Suppressor macrophage treated with lipopolysaccharide for 1 hour (primary cell): ENCODE measurements at places on chromosomes 3 and 15.

DNA sequence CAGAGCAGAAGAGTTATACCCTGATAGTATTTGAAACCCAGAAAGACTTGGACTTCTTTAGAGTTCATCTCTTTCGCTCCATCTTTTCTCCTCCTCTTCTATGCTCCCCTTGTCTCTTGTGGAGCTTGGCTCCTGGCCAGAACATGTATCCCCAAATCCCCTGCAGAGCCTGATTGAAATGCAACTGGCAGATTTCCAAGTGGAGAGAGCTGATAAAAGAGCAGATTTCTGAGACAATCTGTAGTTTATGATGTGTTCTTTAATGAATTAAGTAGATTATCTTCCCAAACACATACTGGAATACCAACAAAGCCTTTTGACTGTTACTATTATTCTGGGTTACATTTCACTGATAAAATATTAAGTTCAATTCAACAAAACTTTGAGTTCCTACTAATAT lies 33.4 kb downstream of the UNC13C start:
- no peak for DNase-seq

DNA sequence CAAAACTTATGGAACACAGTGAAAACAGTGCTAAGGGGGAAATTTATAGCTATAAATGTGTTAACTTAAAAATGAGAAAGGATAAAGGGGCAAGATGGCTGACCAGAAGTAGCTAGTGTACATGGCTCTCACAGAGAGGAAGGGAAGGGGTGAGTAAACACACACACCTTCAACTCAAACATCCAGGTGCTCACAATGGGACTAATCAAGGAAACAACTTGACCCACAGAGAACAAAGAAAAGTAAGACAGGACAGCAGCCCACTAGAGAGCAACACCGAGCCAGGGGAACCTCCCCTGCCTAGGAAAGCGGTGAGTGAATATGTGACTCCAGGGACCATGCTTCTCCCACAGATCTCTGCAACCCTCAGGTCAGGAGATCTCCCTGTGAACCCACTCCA lies 85.0 kb upstream of the UBP1 start:
- no peak for DNase-seq

GRCh38 chr15:69910514-69910913 lies 187.2 kb downstream of the TLE3 start:
- no peak for DNase-seq

- no peak for DNase-seq
Measured at GRCh38 chr3:190892395-190892902, 30.0 kb upstream of the GMNC start.

GRCh38 chr15:40444736-40445135 lies 4.0 kb downstream of the BAHD1 start:
- no peak for DNase-seq

- DNase-seq, result no peak
Measured at GRCh38 chr3:139265131-139266016, 78.4 kb upstream of the MRPS22 start.

GRCh38 chr3:40382617-40382979 lies 4.4 kb upstream of the ENTPD3 start:
- DNase-seq, result no peak

DNA sequence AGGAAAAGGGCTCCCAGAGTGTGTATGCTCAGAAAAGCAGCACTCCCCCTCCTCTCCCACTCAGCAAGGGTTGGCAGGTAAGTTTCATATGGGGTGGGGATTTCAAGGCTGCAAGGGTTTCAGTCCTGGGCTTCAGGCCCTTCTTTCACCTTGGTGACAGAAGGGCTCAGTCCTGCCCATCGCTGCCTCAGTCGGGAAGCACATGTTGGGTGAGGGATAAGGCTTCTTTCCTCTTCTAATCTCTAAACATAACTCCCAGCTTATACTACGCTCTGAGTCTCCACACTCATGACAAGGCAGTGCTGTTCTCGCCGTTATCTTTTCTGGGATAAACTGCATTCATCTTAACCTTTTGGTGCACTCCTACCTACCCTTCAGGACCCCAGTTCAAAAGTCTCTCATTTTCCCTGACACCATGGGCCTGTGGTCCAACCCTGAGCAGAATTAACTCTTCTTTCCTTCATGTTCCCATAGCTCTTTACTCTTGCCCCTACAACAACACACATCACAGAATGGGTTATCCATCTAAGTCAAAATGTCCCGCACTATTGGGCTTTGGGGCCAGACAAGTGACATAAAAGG lies 17.0 kb downstream of the RAB43 start:
- no peak for DNase-seq

- DNase-seq, result no peak
Measured at GRCh38 chr3:32109256-32109655, 2.8 kb downstream of the GPD1L start.

DNA sequence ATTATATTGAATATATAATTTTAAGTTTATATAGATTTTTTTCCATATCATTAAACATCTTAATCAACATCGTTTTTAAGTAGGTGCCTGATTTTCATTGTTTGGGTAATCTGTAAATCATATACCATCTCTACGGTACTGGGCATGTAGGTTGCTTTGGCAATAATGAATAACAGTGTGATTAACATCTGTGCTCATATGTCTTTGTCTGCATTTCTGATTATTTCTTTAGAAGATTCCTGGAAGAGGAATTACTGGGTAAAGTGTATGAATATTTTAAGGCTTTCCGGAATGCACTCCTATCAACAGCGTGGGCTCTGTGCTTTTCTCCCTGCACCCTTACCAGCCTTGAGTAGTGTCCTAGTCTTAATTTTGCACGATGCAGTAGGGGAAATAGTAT lies 119.8 kb upstream of the LIPC start:
- no peak for DNase-seq

GRCh38 chr15:33089878-33090757 lies 104.4 kb downstream of the FMN1 start:
- peak; percentile 42 for DNase-seq

- no peak for DNase-seq
Measured at GRCh38 chr3:10627884-10628572, 122.6 kb upstream of the ATP2B2 start.

DNA sequence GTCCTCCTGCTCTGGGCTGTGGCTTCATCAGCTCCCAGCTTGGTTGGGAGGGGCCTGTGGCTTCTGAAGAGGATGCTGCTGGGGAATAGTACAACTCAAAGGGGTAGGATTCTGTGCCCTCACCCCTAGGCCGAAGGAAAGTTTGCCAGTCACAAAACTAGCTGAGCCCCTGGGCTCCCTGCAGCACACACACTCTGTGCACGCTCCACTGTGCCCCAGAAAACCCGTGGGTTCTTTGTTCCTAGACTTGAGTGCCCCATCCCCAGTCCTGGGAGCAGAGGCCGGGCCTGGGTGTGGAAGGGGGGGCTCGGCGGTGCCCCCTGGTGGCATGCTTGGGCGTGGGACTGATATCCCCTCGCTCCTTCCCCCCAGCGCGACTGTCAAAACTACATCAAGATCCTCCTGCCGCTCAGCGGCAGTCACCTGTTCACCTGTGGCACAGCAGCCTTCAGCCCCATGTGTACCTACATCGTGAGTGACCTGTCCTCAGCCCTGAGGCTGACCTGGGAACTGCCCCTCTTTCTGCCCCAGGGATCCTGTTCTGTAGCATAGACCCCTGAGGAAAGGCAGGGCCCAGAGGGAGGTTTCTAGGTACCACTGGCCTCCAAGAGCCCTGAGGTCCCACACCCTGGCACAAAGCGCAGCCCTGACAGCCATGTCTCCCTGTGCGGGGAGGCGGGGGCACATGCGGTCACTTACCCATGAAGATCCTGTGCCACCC lies 14.2 kb downstream of the CIB1 start:
- DNase-seq, result peak; percentile 60

- peak; percentile 20 for DNase-seq
Measured at GRCh38 chr3:112138219-112138969, 5.3 kb upstream of the GCSAM start.

- no peak for DNase-seq
Measured at GRCh38 chr3:75110741-75111140, 496.3 kb upstream of the CNTN3 start.

- DNase-seq, result peak; percentile 47
Measured at GRCh38 chr3:189914799-189915198, 205.9 kb downstream of the P3H2 start.

DNA sequence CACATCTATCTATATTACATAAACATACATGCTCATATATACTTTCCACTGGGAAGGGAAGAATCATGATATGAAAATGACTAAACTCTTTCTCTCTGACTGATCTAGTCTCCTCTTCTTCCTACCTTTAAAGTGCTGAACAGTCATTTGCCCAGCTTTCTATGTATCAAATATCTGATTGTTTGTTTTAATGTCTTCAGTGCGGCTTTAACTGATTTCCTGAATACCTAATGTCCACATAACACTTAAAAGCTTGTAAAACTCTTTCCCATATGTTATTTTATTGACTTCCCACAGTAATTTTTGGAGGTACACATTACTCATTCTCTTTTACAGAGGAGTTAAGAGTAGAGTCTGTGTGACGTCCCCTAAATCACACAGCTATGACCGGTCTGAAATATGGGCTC lies 28.2 kb downstream of the CPOX start:
- DNase-seq, result no peak

DNA sequence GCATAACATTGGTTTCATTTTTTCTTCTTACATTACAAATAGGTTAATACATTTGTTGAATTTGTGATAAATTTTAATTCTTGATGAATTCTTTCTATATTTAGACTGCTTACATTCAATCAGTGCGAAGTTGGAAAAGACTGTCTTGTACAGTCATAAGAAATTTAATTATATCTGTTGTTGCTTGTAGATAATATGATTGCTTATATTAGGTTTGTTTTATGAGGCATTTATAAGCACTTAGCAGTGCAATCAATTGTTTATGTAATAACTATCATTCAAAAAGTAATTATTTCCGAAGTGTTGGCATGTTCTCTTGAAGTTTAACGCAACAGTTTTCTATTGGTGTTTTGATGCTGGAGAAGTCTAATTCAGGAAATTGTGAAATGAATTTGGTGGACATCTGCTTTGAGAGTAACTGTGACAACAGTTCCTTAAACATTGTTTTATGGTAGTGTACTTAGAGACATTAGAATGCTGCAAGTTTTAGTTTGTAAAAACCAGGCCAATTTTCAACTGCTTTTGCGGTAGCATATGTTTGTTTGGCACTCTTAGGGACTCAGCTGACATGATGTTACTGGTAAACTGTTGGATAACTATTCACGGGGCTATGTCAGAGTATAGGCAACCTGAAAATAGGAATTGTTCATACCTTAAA lies 99.7 kb downstream of the NAALADL2 start:
- DNase-seq, result no peak

DNA sequence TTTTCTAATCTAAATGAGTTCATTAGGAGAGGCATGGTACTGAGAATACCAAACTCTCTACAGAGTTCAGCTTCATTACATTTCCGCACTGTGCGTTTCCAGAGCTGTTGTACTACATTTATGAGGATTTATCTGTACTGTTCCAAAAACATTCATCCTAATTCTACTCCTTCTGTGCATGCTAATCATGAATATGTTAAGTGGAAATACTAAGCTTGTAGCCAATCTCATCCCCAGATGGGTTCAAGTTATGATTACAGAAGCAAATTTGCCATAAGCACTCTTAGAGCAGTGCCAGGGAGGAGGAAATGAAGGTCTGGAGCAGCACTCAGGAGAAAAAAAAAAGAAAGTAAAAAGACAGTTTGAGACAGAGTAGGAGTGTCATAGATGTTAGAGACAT lies 544.3 kb downstream of the GBE1 start:
- no peak for DNase-seq

DNA sequence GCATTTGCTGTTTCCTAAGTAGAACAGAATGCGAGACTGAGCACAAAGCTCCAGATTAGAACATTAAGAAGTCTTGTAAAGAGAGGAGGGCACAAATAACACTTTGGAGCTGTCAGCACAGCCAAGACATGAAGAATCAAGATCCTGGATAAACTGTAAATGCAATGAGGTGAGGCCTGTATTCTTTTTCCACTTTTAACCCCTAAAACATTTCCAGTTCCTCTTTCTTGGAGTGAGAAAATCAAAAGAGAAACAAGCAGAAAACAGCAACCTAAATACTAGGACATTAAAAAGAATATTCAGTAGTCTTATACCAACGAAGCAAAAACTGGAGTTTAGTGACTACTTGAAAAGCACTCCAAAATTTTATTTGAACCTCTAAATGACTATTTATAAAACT lies 204.3 kb downstream of the ZBTB20 start:
- DNase-seq, result no peak

GRCh38 chr3:40404591-40405198 lies 17.7 kb downstream of the ENTPD3 start:
- no peak for DNase-seq

GRCh38 chr15:99109555-99110021 lies 4.7 kb downstream of the SYNM start:
- DNase-seq, result no peak

DNA sequence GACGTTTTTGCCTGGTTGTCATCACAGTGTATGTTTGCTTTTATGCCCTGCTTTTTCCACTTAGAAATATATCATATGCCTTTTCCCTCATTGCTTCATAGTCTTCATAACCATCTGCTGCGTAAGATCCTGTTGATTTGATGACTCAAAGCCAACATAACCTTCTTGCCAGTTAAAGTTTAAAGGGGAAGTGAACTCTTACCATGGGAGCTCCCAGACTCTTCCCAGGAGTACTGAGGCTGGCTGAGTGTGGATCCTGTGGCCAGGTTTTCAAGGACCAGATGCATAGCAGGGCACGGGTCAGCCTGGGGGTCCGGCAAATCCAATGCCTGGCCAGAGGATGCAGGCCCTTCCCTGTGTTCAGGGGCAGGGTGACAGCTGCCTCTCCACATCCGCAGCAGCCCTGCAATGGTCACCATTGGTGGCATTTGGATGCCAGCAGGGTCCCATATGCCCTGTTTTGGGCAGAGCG lies 42.0 kb upstream of the SACM1L start:
- peak; percentile 79 for DNase-seq

DNA sequence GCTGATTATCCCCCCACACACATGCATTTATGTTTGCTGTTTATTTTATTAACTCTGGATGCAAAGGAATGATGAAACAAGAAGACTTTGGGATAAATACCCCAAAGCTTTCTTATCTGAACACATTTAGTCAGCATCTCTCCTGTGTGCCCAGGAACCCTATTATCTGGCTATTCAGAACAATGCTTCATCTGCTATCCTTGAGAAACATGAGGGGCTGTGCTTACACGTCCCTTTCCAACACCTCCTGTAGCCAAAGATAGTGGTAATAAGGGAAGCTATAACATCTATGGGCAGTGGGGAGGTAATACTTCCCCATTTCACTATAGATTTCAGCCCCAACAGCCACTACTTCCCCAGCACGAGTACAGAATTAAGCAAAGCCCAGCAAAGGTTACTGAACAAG lies 94.7 kb downstream of the SSR3 start:
- peak; percentile 34 for DNase-seq

DNA sequence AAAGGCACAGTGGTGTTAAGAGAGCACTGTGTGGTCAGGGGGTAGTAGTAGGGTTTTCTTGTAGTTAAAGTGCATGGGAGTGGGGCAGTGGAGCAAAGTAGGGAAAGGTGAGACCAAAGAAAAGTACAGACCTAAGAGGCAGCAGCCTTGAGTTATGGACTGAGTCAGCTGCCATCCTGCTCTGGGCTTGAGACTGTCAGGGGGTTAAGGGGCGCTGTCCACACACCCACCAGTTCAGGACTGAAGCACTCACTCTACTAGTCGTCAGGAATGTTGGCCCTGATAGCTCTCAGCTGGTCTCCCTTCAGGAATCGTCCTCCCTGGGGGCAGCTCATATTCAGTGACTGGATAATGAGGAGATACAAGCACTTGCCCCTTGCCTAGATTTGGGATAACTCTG lies 7.9 kb downstream of the CCR4 start:
- DNase-seq, result no peak

- peak; percentile 75 for DNase-seq
Measured at GRCh38 chr15:41774882-41775417, 666 bp downstream of the MAPKBP1 start.

- no peak for DNase-seq
Measured at GRCh38 chr3:138914870-138915502, 32.0 kb downstream of the FOXL2 start.
